NCI-H226 (cell line): ENCODE measurements at places on chromosomes 7 and 10.

DNA sequence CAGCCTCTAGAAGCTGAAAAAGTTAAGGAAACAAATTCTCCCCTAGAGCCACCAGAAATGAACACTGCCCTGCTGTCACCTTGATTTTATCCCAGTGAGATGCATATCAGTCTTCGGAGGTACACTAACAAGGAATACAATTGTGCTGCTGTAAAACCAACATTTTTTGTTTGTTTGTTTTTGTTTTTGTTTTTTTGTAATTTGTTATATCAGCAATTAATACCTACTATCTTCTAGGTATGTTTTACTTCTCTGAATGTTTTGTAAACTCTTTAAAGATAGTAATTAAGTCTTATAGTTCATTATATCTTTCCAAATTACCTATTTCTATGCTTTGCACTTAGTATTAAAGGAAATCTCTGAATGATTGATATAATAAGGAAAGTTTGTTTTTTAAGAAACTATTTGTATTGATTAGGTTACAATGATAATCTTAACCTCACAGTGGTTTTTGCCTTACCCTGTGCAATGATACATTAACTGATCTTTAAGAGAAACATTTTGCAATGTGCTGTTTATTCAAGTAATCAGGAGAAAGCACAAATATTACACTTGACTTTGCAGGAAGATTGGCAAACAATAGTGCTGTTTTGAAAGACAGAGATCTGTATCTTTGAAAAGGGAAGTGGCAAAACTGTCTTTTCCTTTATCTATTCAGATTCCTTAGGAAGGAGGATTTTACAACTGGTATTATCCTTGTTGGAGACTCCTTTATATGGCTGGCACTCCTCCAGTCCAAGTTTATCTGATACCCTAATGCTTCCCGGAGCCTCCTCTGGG is 11.3 kb upstream of the HGF start:
- DNase-seq: no peak

DNA sequence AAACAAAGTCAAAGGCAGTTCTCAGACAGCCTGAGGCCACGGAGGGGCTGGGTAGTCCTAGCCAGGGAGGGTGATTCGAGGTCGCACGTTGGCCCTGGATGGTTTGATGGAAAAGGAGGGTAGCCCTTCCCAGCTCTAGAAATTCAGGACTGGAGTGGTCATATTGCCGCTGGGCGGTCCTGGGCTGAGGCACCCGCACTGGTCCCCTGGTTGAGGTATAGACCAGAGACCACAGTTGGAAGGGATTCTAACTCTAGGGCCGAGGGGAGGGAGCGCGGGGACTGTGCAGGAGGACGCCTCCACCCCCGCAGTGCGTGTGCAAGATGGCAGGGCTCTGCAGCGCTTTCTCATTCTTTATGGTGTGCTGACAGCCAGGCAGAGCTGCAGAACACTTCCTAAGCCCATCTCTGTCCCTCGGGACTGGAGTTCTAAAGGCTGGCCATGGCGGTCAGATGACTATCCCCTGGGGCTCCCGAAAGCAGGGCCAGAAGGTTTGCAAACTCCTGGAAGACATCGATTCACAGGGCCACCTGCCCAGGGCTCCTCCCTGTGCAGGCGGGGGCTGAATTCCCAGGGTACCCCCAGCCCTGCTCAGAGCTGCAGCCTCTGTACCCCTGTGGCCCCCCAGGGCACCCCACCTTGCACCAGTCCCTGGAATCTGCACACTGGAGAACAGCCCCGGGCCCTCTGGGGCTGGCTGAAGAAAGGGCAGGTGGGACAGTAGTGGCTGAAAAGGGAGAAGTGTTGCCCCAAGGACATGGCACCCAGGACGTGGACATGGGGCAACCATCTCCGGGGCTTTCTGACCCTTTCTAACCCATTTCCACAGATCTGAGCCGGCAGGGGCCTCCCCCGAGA is 51.0 kb upstream of the ELN start:
- DNase-seq: no peak

DNA sequence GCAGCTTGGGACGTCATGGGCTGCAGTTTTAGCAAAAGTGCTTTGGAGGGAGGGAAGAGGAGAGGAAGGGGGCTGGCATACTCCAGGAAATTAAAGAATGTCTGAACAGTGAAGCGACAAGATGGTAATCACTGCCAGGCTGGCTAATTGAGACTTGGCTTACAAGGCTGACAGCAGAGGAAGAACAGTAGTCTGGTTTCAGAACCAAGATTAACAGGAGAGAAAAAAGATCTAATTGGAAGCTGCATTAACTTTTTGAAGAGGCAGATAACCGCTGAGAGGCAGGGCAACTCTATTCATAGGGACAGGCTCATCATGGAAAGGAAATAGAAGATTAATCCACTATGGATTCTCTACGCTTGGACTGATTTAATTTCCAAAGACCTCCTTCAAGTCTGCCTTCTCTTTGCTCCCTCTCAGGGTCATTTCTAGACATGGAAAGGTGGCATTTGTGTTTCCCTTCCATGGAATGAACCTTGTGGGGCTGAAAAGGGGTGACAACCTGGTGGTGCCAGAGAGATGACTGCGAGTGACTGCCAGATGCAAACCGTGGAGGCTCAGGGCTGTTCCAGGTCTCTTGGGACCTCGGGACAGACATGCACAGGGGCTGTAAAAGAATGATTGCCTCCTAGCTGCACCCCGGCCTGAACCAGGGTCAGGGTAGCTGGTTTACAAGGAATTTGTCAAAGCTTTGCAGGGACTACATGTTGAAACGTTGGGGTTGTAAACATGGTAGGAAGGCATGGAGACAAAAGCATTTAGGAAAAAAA is 210.2 kb upstream of the NPY start:
- DNase-seq: no peak

DNA sequence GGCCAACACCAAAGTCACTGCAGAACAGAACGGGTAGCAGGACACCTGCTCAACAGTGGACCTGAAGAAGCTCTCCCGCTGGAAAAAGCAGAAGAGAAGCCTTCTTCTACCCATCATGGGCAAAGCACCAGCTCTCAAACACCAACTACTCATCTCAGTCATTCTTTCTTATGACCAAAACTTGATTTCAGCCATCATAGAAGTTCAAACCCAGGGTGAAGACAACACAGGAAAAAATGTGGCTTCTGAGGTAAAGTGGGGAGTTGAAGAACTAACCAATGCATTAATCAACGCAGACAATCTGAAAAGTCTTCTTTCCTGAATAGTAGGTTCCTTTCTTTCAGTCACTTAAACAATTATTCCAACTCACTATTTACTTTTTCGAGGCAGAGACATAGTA is 83.3 kb downstream of the ELMO1 start:
- no peak for DNase-seq

DNA sequence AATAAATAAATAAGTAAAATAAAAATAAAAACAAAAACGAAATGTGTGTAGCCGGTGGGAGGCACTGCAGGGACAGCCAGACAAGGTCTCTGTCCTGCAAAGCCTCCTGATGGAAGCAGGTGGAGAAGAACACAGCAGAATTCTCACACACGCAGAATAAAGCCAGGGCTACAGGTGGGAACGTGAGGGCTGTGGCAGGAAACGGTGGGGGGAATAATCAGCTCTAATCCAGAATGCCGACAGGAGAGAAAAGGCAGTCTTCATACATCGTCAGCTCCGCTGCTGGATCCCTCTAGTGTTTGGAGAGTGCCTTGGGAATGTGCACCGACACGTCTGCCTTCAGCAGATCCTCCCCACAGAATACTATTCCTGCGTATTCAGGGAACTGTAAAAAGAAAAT is 6.8 kb upstream of the SNX8 start:
- no peak for DNase-seq
